ENCODE measurements at places on chromosomes 4 and X. TPM values are rescaled to one million over a fixed set of nuclear protein-coding genes. Genes with fewer than 3 reads are reported as not detected.

- no peak for DNase-seq
Observed at GRCh38 chr4:145554691-145555090, 64.5 kb upstream of the MMAA start.

- DNase-seq = no peak
Observed at GRCh38 chr4:183636923-183637322, 22.1 kb downstream of the RWDD4 start.

DNA sequence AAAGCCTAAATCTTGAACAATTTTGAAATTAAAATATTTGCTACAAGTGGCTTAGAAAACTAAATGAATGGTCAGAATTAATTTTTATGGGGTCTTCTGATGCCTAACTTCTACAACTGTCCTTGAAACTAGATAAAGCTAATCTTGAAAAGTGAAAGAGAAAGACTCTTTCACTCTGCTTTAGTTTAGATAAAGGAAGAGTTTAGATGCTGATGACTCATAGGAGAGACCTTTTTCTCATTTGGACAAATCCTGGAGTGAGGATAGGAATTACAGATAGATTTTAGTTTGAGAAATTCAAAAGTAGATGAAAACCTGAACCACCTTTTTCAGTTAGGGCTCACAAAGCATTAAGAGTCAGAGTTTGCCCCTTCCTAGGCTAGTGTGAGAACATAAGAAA is 342.3 kb upstream of the GRID2 start:
- no peak for DNase-seq

GRCh38 chr4:103892586-103892985 is 172.8 kb upstream of the TACR3 start:
- DNase-seq = no peak

DNA sequence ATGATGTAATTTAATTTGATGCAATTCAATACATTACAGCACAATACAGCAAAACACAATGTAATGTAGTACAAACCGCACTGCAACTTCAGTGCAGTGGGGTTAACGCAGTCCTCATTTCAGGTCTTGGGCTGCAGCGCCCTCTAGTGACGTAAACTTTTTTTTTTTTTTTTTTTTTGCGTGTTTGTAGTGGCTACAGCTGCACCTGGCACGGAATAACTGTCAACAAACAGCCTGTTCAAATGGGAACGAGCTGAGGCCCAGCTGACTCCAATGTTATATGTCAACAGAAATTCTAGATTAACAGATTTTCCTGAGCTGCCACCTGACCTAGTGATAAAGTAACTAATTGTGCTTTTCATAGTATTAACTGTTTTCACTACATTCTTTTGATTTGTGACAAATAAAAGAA is 33.5 kb upstream of the RASSF6 start:
- DNase-seq = peak; percentile 40

GRCh38 chr4:73066928-73067327 is 2.6 kb downstream of the COX18 start:
- no peak for DNase-seq

DNA sequence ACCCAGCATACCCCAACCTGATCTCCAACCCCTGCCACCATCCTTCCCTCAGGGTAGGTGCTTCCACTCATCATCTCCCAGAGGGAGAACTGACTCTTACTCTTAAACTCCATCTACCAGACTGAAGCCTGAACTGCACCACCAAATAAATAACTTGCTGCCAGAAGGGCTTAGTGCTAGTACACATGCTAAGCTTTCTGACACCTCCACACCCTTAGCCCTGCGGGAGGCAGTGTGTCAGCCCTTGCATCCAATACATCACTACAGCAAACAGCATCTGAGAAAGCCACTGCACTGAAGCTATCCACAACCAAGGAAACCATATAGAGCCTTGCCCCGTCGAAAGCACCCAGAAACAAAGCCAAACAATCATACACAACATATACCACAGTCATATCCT is 68.6 kb upstream of the MCF2 start:
- DNase-seq = no peak

DNA sequence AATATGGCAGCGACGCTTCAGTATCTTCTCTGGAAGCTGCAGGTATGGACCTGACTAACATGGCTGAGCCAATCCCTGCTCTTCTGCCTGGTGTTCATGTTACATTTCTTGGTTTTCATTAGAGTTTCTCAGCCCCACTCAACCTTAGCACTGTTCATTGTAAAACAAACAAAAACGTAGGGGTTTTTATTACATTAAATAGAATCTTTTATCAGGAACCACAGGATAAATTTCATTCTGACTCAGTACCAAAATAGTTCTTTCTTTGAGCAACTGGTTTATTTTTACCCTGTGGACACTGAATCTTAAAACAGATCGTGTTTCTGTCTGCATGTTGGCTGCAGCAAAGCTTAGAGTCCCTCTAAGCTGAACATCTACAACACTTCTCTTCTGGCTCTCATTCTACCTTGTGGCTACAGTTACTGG is 27.1 kb downstream of the FHIP1A start:
- DNase-seq = no peak

- DNase-seq = no peak
Observed at GRCh38 chr4:90798948-90799347, 671.8 kb downstream of the CCSER1 start.

DNA sequence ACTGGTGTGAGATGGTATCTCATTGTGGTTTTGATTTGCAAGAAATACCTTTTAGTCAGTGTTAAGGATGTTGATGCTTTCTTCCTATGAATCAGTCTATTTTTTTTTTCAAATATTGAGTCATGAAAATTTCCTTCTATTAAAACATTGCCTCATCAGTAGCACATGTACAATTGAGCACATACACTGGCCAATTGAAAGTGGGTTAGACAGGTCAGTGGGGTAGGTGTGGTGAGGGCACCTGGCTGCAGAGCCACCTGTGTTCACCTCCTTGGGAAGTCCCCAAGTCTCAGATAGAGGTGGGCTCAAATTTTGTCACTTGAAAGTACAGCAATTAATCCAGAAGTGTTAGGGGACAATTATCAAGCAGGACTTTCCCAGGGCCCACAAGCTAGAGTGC is 243.7 kb downstream of the SPRY1 start:
- DNase-seq = no peak

DNA sequence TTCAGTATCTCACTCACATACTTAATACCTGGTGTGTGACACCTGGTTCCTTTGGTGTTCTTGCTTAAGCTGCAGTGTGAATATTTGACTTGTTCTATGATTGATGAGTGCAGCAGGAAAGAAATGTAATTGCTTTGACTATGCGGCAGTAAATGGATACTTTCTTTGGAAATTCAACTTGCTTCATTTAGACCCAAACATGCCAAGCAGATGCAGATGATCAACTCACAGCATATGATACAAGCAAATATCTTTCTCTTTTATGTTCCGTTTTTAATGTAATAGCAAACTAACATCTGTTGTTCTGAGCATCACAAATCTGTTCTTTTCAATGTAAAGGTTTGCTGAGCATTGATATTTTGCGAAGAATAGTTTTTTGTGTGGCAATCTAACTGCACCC is 549.5 kb downstream of the C4orf33 start:
- no peak for DNase-seq

- no peak for DNase-seq
Observed at GRCh38 chrX:131277543-131278136, 11.5 kb downstream of the IGSF1 start.

DNA sequence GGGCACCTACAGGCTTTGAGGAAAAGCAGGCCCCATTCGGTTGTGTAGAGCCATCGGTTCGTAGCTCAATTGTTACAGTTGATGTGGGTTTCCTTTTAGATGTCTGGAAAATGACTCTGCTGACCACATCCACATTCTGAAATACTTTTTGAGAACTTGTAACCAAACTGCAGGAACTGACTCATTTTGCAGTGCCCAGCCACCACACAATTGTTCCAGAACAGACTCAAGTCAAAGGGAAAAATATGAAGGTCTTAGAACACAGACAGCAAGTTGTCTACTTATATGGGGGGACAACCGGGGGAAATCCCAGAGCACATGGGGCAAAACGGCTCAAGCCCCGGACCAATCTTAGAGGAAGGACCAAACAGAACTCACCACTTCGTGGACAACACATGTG is 557.6 kb upstream of the DIPK2B start:
- no peak for DNase-seq

DNA sequence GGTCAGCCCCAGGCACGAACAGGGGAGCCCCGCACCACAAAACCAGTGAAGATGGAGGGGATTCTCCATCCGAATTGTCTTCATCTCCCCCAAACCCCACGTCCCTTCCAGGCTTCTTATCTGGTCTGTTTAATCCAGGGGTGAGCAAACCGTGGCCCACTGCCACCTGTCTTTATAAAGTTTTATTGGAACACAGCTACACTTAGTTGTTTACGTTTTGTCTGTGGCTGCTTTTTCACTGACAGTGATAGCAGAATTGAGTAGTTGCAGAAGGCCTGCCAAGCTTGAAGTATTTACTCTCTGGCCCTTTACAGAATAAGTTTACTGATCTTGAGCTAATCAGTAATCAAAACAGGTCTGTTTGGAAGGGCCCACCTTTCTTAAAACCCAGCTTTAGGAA is 324.0 kb downstream of the ARHGAP10 start:
- no peak for DNase-seq

GRCh38 chrX:132592880-132593279 is 104.0 kb upstream of the MBNL3 start:
- no peak for DNase-seq

DNA sequence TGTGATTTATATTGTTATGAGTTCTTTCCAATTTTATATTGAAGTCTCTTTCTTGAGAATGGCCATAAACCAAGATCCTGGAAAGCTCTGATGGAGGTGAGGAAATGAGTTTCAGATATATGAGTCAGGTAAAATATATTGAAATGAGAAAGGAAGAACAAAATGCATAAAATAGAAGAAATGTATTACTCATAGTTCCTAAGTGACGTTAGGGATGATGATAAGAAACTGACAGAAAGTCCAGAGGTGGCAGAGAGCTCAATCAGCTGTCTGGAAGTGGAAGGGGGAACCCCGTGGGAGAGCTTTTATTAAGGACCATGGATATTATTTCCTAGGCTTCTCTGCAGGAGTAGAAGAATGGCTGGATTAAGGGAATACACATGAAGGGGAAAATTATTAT is 24.6 kb downstream of the UGT2B7 start:
- DNase-seq = no peak

- DNase-seq = no peak
Observed at GRCh38 chrX:39487166-39487968, 610.4 kb downstream of the BCOR start.

- no peak for DNase-seq
Observed at GRCh38 chr4:33890841-33891240, 2353.5 kb downstream of the ARAP2 start.

GRCh38 chr4:90357117-90357710 is 230.0 kb downstream of the CCSER1 start:
- no peak for DNase-seq

DNA sequence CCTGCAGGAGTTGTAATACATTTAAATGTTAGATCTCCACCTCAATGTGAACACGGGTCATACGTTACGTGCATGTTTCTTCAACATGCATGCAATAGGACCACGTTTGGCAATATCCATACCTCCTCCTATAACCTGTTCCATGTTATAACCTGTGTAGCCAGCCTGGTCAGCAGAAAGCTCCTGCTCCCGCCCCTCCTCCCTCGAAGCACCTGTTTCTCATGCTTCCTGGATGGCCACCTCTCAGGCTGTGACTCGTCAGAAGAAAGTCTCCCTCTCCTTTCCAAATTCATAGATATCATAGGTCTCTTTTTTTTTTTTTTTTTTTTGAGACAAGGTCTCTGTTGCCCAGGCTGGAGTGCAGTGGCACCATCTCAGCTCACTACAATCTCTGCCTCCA is 96.5 kb downstream of the HMX1 start:
- no peak for DNase-seq

DNA sequence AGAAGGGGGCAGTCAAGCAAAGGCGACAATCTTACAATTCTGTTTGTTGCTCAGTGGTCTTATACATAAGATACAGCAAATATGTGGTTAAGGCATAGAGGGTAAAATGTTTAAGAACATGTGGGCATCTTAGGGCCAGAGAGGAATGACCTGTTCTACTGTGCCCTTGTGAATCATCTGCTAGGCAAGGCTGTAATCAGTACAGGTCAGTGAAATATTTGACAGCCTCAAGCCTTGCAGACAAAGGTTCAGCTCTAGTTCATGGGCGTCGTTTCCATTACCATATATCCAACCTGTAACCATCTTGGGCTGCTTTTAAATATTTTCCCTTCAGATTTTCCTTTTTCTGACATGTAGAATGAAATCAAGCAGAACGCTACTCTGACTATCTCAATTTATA is 37.3 kb downstream of the AGA start:
- DNase-seq = no peak

DNA sequence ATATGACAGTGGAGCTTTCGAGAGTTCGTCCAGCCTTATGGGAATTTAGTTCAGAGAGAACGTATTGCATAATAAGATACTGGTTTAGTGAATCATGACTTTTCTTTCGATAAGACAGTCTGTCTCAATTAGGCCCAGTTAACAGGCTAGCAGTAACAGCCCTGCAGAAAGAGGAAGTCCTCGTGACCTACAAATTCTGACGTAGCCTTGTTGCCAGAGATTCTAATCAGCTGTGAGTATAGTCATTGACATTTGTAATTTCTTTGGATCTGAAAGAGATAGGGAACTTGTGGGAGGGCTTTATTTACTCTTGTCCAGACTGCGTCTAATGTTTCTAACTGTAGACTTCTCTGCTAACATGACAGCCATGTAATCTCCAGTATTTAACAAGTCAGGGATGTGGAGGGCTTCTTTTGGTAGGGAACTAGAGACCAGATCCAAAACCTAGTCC is 15.8 kb downstream of the ART3 start:
- peak; percentile 27 for DNase-seq

DNA sequence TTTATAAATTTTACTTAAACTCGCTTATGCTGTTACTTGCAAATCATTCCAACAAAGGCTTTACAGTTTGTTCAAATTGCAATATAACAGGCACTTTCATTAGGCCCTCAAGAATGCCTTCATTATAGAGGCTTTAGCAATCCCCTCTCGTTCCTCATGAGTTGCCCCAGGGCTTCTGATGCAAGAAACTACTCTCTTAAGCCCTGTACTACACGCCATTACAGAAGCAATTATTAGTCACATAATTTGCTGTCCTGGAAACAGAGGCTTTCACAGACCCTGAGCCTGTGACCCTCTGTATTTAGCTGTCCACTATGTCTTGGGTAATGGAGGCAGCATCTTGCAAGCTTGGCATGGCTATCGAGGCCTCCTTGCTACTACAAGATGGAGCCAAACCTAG is 965.9 kb upstream of the DIAPH2 start:
- DNase-seq = no peak

GRCh38 chr4:74734995-74735394 is 59.3 kb downstream of the BTC start:
- no peak for DNase-seq

DNA sequence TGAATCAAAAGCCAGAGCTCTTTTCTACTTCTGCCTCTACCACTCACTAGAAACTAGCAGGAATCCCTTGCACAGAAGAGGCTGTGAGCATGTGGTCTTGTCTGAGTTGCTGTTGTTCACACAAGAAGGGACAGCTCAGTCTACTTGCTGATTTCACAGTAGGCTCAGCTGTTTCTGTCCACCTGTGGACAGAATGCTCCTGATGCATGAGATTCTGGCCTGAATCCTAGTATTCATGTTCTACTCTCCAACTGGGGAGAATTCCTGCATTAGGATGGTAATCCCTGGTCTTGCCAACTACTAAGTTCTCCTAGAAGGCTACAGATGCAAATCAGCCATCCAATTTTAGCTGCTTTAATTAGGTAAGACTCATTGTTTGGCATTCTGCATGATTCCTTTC is 112.8 kb downstream of the PPA2 start:
- DNase-seq = no peak

The ADGRG4 gene
- under 0.01 TPM for total RNA-seq

The XPNPEP2 gene
- total RNA-seq = 0.44 TPM

The PABPC1L2B gene
- not detected for total RNA-seq

The RGN gene
- 4.3 TPM for total RNA-seq

The CHST7 gene
- total RNA-seq = 10.8 TPM

The PIR gene
- total RNA-seq = 14.4 TPM

The GYPB gene
- total RNA-seq = not detected

The BANK1 gene
- 13.3 TPM for total RNA-seq
